ENCODE measurements at places on chromosomes 1 and 21.

- peak; percentile 17 for DNase-seq
Observed at GRCh38 chr1:244347942-244348341, 103.8 kb downstream of the ADSS2 start.

DNA sequence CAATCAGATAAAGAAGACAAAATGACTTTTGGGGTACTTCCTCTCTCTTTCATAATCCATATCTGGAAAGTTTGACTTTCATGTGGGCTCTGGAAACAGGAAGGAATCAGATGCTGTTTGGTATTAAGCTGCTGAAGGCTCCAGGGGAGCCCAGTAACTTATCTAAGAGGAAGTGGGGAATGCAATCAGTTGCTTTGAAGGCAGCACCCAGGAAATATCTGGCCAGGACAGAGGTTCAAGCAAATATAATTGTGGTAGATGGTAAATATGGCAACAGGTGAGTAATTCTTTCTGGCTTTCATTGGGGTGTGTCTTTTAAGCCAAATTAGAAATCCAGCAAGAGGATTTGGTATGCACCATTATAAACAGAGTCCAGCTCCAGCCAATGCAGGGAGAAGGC lies 44.4 kb downstream of the COLGALT2 start:
- DNase-seq = no peak

DNA sequence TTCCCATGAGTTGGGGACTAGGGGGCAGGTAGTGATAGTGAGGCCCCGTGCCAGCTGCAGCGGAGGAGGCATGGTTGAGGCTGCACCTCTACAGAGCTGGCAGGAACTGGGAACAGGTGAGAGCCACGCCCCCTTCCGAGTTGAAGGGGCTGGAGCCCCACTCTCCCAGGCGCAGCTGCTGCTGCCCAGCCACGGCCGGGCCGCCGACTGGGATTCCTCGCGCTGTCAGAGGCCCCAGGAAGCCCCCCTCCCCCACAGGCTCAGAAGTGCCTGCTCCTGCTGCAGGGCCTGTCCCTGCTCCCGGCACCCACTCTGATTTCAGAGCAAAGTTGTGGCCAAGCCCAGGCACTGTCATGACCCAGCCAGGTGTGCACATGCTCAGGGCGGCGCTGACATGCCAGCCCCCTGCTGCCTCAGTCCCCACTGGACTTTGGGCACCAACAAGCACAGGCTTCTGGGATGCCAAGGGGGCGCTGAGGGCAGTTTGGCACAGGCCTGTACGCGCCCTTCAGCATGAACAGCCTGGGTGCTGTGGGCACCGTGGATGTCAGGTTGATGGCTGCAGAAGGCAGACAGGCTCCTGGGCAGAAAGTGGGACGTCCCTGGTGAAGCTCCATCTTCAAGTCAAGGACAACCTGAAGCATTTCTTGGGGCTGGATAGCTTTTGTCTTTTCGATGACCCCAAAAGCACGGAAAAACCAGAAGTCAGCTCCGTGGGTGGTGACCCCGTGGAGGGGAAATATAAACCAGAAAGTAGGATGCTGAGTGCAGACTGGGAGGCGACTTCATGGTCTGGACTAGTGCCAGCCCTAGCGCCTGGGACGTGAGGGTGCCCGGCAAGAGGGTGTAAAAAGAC lies 121.5 kb downstream of the SIM2 start:
- no peak for DNase-seq

GRCh38 chr1:25662061-25662460 lies 45.5 kb downstream of the MAN1C1 start:
- DNase-seq = no peak

- DNase-seq = no peak
Observed at GRCh38 chr1:195530961-195531360, 1077.3 kb downstream of the KCNT2 start.

- no peak for DNase-seq
Observed at GRCh38 chr1:63855942-63856341, 82.1 kb downstream of the ROR1 start.

- no peak for DNase-seq
Observed at GRCh38 chr1:2279817-2280216, 51.7 kb downstream of the SKI start.

- DNase-seq = no peak
Observed at GRCh38 chr1:44407430-44408211, 2.6 kb downstream of the RNF220 start.

DNA sequence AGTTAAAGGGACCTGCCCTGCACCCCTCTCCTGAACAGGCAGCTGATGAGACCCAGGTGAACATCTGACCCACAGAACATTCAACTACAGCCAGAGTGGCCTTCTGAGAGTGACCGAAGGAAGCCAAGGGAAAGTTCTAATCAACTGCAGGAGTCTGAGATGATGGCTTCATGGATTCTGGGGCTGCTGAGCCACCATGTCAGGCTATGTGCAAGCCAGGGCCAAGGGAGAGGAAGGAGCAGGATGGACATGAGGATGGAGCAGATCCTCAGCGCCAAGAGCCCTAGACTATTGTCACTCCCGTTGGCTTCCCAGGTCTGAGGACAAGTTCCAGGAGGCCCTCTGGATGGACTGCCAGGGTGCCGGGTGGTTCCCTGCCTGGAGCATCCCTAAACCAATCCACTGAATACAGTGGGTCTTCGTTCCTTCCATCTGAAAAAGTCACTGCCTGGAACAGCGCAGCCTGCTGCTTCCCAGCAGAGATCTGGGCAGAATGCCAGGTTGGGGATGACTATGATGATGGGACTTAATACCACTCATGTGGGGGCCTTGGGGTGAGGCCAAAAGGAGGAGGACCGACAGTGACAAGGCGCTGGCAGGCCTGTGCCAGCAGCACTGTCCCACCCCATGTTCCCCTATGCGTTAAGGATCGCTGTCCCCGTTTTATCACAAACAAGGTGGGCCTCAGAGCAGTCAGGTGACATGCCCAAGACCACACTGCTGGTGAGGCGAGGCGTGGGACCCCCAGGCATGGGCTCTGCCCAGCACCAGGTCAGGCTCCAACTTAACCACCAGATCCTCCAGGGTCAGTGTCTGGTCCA lies 19.8 kb downstream of the SPOCD1 start:
- DNase-seq = no peak

GRCh38 chr21:31909153-31910073 lies 36.6 kb downstream of the HUNK start:
- no peak for DNase-seq

DNA sequence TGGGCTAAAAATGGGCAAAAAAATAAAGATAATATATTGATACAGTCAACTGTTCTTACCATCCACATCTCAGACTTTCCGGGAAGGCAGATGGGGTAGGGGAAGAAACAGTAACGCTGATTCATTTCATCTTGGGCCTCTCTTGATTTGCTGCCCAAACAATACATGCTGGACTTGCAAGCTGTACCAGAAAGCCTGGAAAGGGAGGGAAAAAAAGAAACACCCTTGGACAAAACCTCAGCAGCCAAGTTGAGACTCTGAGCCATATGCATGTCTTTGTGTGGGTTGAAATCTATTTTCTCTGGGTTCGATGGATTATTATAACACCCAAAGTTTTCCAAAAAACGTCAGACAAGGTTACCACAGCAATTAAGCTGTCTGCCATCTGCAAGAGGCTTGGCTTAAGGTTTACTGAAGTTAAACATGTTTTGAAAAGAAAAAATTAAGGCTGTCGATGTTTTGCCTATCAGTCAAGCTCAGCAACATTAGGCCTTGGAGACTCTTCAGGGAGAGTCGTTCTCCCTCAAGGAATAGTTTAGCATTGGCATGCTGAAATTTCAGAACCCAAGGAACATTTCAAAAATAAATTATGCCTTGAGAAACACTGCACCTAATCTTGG lies 71.2 kb downstream of the PSMG1 start:
- no peak for DNase-seq

DNA sequence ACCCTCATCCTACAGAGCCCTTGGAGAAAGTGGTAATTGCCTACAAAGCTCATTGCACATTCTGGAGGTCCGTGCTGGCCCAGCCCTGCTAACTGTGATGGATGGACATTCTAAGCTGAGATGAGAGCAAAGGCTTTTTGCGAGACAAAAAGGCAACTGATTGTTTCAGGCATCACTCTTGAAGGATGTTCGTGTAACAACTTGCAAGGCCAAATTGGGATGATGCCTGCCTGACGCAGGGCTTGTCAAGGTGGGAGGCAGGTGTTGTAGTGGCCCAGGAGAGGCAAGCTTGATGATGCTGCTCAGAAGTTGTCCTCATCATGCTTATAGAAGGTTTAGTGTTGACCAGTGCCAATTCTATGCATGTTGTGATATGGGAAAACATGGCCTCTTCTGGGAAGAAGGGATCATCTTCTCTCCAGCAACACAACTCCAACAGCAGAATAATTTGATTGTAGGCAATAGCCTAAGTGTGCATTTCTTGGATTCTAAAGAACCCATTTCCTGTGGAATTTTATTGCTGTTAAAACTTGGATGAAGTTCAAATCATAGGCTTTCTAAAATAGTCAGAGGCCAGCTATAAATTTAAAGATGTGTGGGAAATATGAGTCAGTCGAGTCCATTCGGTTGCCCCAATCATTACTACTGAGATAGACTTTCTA lies 102.5 kb upstream of the COA6 start:
- no peak for DNase-seq

DNA sequence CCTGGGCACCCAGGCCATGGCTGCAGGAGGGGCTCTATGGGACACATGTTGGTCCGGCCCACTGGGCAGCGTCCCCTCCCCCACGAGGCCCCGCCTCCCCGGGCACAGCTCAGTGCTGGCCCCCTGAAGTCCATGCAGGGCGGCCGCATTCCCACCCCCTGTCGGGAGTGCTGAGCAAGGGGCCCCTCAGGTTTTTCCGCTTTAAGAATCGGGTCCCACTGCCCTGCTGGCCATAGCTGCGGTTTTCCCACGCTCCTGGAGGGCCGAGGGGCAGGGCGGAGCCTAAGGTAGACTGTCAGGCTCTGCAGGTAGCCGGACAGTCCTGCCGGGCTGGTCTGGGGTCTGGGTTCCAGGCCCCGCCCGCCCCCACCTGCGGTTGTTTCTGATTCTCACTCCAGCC lies 43.5 kb upstream of the CCDC27 start:
- DNase-seq = no peak

DNA sequence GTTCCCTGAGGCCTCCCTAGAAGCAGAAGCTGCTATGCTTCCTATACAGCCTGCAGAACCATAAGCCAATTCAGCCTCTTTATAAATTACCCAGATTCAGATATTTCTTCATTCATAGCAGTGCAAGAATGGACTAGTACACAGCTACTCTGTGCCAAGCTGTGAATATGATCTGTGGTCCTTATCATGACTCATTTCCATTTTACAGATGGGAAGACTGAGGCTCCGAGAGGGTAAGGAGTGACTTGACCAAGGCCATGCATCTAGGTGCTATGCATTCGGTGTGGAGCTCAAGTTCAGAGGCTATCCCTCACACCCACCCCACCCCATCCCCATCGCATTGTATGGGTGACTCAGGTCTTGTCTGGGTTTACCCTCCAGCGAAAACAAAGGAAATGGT lies 52.3 kb upstream of the DISP3 start:
- DNase-seq = no peak

- DNase-seq = no peak
Observed at GRCh38 chr21:35201799-35202198, 152.7 kb upstream of the RUNX1 start.

GRCh38 chr1:113875714-113876113 lies 4.2 kb upstream of the PTPN22 start:
- DNase-seq = no peak

GRCh38 chr1:84726593-84727499 lies 36.6 kb upstream of the SSX2IP start:
- no peak for DNase-seq

DNA sequence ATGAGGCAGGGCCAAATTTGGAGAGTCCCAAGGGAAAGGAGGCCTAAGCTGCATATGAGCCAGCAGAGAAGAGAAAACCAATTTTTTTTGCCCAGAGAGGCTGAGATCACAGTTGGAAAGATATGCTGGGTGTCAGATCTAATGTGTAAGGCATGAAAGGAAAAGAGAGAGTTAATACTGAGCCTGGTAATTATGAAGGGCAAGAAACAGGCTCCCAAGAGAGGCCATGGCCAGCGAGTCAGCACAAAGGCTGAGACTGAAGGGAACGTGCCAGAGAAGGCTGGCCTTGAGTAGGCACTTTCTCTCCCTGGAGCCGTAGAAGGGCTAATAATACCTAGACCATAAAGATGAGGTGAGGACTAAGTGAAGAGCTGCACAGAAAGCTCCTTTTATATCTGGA lies 31.8 kb upstream of the BEND5 start:
- DNase-seq = no peak

DNA sequence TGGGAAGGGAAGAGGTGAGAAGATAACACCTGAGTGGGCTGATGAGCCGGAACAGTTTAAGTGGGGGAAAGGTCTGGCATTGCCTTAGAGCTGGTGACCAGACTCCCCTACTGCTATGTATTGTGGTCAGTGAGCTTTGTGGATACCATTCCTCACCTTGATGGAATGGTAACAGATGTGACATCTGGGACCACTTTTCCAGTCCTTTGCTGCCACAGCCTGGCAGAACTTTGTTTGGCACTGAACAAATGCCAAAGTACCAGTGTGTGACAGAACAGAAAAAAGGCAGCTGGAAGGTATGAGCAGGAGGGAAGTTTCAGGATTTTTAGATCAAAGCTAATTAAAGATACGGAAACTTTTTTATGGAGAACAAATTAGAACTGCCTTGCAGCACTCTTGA lies 6.2 kb downstream of the MED8 start:
- DNase-seq = no peak

- DNase-seq = peak; percentile 71
Observed at GRCh38 chr1:54017979-54018378, at the start of gene LDLRAD1. LDLRAD1 (minus strand) TSS chr1:54018186; CDS start chr1:54018112, 74 bp downstream.

GRCh38 chr1:36605942-36606640 lies 123.4 kb upstream of the CSF3R start:
- no peak for DNase-seq

GRCh38 chr1:54965624-54966340 lies 14.6 kb upstream of the TMEM61 start:
- DNase-seq = no peak

DNA sequence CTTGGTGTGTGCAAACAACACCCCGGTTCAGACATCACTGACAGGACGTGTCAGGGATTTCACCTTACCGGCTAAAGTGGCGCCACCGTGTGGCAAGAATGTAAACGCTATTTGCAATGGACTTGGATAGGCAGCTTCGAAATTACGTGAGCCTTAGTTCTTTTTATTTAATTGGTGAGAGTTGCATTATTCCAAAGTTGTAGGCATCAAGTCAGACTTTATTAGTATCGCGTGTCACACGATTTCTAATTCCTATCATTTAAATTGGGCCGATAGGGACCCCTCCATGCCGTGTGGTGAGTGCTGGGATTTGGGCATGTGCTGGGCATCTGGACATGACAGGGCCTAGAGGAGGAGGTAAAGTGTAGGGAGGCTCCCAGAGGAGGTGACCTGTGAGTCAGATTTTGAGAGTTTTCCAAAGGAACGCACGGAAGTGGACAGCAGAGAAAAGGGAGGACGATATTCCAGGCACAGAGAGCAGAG lies 14.5 kb upstream of the CPT2 start:
- peak; percentile 89 for DNase-seq

GRCh38 chr21:38277501-38278131 lies 20.8 kb downstream of the KCNJ15 start:
- no peak for DNase-seq

- DNase-seq = no peak
Observed at GRCh38 chr1:1080122-1080757, 6.1 kb upstream of the RNF223 start.

- DNase-seq = no peak
Observed at GRCh38 chr1:168614235-168614634, 37.8 kb downstream of the XCL1 start.

GRCh38 chr1:116676291-116676690 lies 8.8 kb upstream of the IGSF3 start:
- no peak for DNase-seq

Data from osteocyte (in vitro differentiated cells).